ENCODE measurements at places on chromosomes 3 and 15.

- peak; percentile 47 for DNase-seq
Measured at GRCh38 chr3:134312873-134313846, 61.1 kb downstream of the AMOTL2 start.

GRCh38 chr3:106065831-106066230 is 197.0 kb upstream of the CBLB start:
- no peak for DNase-seq

- no peak for DNase-seq
Measured at GRCh38 chr3:106381939-106382335, 513.1 kb upstream of the CBLB start.

DNA sequence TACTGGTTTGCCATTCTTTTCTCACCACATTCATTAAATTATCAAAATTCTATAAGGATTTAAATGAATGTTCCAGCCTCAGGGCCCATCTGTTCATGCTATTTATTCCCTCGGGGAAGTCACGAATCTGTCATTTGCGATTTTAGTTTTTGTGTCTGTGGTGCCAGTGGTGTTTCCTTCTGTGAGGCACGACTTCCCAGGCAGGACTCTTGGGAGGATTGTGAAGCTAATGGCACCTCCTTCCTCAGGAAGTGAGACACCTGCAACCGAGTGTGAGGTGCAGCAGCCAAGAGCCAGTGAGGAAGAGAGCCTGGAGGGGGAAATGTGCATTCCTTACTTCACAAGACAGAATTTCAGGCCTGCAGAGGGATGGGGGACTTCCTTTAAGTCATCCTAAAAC is 24.1 kb downstream of the SV2B start:
- DNase-seq: no peak

- no peak for DNase-seq
Measured at GRCh38 chr3:149820183-149820582, 7.2 kb downstream of the RNF13 start.

GRCh38 chr3:57555306-57555705 is 768 bp upstream of the PDE12 start:
- DNase-seq: no peak

GRCh38 chr3:144457758-144458157 is 486.1 kb downstream of the DIPK2A start:
- no peak for DNase-seq

- peak; percentile 57 for DNase-seq
Measured at GRCh38 chr3:195260280-195260905, 10.6 kb downstream of the XXYLT1 start.

DNA sequence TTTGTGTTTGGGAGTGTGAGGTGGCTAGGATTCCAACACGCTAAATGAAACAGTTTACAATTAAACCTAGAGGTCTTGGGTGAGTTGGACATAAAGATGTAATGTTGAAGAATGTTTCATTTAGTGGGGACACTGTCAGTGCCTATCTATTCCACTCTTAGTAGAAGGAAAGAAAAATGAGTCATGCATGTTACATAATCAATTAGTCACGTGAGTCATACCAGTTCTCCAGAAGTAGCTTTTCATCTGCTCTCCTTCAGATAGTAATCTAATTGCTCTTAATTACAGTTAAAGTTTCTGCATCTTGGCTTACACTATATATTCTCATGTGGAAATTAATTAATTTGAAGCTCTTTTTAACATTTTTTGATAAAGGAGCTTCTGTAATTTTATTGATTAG is 115.7 kb upstream of the P2RY1 start:
- DNase-seq: no peak

DNA sequence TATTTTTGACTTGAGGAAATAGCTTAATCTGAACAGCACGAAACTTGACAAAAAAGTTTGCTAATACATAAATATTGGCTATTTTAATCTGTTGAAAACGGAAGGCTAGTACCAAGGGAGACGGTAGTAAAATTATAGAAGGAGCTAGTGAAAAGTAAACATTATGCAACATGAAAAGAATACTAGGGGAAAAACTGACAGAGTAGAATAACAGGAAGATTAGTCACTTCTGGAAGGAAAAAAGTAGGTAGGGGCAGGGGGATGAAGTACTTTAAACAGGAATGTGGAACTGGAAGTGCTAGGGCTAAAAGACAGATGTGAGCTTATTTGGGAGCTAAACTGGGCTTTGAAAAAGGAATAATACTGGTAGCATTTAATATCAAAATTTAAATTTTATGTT is 60.1 kb downstream of the MBNL1 start:
- no peak for DNase-seq

DNA sequence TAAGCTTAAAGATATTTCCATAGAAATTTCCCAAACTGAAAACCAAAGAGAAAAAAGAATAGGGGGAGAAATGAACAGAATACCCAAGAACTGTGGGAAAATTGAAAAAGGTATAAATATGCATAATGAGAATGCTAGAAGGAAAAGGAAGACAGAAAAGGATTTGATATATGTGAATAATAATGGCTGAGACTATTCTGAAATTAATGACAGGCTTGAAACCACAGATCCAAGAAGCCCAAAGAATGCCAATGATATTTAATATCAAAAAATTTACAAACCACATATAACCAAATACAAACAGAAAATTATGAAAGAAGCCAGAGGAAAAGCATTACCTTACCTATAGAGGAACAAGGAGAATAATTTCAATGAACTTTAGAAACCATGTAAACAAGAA is 153.0 kb downstream of the ANXA2 start:
- no peak for DNase-seq

GRCh38 chr15:49179433-49180190 is 9.6 kb downstream of the GALK2 start:
- DNase-seq: no peak

DNA sequence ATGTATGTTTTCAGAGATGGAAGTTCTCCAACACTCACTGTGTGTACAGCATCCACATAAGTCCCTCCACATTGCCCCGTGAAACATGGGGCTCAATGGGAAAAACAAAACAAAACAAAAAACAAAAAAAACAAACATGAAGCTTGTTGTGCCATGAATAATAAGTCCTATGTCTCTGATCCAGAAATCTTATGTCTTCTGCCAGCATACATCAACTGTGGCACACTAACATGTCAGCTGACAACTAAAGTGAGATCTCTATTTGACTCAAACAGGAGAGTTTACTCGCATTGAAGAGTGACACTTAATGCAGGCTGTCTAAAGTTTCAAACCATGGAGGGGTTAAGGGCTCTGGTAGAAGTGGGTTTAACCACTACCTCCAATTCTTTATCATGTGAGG is 180.2 kb upstream of the ROBO1 start:
- DNase-seq: no peak

- no peak for DNase-seq
Measured at GRCh38 chr15:89794627-89795241, 18.6 kb downstream of the MESP2 start.

DNA sequence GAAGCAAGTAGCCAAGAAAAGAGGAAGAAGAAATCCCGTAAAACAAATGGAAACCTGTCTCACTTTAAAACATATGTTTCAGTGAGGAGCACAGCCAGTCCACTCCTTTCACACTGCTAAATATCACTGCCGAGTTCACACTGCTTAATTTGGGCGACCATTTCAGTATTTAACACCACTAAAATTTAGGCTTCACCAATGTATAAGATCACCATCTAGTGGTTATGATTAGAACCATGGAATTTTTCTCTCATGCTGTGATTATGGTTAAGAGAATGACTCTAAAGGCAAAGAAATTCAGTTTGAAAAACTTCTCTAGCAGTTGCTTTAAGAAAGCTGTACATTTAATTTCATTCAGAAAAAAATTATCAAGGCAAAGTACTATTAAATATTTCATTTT is 16.6 kb downstream of the SLC4A7 start:
- peak; percentile 62 for DNase-seq

Data from GM13976 (cell line).